Stimulated activated CD8-positive, alpha-beta memory T cell treated with anti-CD3 and anti-CD28 coated beads, Interleukin-7, amount 100 ng/mL, for 48 hours (primary cell): ENCODE measurements at places on chromosomes 7 and 10.

GRCh38 chr7:4960363-4960762, 1.4 kb upstream of the MMD2 start:
- DNase-seq, result no peak

DNA sequence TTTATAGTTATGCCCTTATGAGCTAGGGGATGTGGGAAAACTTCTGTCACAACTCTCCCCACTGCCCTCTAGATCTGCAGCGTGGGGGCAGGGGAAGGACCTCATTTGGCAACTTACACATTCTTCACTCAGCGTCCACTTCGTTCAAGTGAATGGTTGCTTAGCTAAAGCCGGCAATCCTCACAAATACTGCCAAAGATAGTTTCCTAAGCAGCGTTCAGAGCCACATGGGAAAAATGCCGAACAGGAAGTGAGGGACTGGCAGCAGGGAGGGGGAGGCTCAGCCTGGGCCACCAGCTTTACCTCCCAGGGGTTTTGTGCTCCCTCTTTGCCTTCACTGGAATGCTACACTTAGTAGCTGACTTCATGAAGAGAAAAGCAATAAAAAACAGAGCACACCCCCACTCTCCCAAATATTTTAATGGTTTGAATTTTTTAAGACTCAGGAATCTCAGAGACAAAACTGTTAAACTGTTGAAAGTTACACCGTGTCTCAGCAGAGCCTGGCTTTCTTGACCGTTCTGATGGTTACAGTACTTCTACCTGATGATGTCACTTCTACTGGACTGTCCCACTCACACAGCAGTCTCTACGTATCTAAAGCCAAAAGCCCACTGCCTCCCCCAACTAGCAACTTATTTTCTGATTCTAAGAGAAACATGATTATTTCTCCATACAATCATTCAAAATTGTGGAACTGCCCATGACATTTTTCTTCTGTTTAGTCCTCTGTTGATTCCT, 10.4 kb downstream of the GRM3 start:
- DNase-seq, result no peak

DNA sequence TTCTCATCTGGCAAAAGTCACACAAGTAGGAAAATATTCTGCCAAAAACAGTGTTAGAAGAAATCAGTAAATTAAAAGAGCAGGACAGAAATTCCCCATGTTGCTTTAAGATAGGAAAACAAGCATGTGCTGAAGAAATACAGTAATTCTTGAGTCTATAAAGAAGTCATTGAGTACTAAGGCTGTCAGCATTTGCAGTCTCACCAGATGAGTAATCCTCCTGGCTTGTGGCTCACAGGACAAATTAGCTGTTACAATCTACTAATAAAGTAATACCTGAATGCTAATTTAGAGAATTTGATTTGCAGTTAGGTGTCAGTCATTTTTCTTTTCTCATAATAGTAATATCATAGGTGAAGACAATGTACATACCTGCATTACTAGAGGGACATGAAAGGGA, 1158.9 kb upstream of the CELF2 start:
- no peak for DNase-seq

- DNase-seq, result no peak
Measured at GRCh38 chr7:49631960-49632359, 141.5 kb upstream of the VWC2 start.

GRCh38 chr10:62511238-62511637, 137.1 kb downstream of the ZNF365 start:
- DNase-seq, result no peak

DNA sequence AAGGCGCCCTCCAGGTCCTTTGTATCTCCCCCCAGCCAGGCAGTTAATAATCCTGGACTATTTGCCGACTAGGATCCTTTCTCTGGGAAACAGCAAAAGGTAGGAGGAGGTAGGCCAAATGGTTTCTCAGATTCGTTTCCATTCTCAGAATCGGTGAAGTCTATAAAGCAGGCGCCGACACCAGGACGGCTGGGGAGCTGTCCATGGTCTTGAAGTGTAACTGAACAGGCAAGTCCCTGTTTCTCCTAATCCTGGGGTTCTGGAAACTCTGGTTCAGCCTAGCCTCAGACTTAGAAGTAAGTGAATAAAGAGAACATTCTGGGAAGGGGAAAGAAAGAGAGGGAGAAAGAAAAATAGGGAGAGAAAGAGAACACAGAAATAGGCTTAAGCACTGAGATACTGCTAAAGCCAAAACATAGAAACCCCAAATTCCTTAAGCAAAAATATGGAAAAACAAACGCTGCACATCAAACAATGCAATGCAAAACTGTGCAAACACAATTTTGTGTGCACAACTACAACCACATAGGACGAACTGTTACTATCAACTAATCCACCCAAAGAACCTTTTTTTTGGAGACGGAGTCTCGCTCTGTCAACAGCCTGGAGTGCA, 11.1 kb upstream of the INA start:
- peak; percentile 16 for DNase-seq

DNA sequence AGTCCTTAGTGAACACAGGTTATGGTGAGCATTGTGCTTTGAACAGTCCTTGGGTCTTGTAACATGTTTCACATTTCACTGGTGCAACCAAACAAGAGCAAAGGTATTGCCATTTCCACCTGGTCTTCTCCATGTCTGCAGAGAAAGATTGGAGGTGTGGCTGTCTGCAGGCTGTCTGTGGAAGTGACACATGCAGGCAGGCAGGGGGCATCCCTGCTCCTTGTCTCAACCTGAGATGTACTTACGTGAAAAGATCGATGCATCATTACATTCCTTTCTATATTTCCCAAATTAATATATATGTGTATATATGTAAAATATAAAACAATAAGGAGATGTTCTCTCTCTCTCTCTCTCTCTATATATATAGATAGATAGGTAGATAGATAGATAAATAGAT, 54.3 kb downstream of the LRRC18 start:
- DNase-seq, result no peak

DNA sequence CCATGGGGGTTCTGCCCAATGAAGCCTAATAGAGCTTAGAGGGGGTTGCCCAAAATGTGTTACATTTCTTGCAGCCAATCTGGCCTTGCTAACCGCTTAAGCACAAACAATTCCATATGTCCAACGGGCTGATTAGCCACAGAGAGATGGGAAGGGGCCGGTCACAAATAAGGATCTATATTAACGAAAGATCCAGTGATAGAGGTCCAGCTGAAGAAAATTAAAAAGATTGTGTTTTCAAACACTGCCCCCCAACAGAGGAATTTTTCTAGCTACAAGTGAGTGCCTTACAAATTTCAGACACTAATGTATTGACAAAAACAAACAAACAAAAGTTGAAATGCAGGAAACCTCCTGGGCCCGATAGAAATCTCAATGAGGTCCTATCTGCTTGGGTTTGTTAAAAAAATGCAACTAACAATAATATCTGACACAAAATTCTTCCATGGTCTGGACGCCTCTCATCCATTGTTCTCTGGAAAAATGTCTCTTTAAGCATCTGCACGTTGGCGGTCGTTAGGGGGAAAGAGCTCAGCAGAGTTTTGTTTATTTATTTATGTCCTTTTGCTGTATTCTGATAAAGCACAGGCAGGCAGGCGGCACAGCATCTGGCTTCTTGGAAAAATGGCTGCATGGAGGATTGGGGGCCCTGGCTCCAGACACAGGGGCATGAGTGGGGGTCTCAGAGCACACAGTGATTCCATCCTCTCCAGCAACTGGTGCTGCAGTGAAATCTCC, 402.0 kb downstream of the RPS24 start:
- no peak for DNase-seq

DNA sequence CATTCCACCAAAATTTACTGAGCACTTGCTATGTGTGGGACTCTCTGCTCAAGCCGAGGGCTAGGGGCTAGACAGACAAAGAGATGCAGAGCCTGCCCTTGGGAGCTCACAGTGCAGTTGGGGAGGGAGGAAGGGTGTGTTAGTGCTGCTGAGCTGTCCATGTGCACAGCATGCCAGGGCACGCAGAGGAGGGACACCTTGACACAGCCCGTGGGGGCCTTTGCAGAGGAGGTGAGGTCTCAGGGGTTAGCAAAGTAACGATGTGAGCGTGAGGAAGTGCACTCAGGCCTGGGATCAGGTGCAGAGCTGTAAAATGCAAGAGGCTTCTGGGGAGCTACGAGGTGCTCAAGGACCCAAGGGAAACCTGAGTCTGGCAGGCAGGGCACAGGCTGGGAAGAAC, 16.3 kb downstream of the PRKCQ start:
- DNase-seq, result no peak

DNA sequence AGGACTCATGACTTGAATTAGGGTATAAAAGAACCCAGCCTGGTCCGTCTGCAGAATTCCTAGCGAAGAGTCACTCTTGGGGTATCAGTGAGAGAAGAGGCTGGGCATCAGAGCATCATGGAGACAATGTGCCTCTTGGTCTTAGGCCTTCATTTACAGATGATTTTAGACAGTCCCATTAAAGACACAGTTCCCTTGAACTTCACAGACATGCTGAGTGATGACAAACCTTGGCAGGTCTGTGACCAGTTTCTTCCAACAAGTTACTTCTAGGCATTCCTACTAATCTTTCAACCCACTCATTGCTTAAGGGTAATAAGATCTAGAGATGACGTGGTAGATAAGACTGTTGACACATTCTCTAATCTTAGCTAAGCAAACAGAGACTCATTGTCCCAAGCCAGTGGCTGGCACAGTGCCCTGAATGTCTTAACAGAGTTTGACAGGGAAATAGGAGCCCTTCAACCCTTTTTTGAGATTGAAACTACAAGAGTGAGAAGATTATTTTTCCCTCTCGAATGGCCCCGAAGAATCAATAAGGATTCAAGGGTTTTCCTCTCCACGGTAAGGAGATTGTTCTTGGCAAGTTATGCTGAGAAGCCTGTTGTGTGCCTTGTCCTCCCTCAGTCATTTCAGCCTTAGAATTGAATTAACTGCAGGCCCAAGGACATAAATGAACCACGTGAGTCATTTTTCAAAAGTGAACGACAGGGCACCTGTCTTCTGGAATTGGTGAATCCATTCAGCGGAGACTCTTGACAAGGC, 281.1 kb downstream of the CCDC3 start:
- DNase-seq, result peak; percentile 54

DNA sequence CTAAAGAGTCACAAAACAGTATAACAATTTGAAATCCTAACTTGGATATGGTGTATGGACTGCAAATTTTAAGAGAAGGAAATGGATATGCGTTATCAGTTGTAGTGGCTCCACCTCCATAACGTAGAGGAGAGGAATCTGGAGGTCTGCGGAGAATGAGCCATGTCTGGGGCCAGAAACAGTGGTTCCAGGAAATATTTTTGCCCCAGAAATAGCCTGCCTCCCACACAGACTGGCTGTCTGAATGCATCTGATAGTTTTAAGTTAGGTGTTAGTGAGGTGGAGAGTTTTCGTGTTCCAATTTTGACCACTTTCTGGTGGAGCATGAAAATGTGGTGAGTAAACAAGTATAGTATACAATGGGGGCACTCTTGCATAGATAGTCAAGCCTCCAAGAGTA, 1.6 kb downstream of the PHTF2 start:
- DNase-seq, result no peak

GRCh38 chr10:18164093-18164492, 23.9 kb downstream of the CACNB2 start:
- DNase-seq, result no peak

DNA sequence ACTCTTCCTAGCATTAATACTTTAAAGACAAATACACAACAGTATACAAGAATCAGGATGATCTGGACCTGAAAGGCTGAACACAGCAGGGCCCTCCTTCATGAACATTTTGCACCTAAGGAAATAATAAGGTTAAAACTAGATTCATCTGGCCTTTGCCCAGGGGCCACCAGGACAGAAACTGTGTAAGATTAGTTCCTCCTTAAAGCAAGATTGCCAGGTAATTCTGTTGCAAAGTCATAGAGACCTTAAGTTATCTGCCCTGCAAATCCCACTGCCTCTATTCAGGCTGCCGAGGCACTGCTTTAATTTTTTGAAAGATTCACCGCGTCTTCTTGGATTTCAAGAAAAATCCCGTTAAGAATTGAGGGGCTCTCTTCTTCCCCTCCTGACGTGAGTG, 1.6 kb upstream of the KIAA1217 start:
- no peak for DNase-seq

- DNase-seq, result no peak
Measured at GRCh38 chr10:83179371-83179770, 959.9 kb upstream of the GHITM start.

- DNase-seq, result no peak
Measured at GRCh38 chr10:98795467-98795866, 348.7 kb upstream of the HPS1 start.

GRCh38 chr7:38563741-38564140, 67.4 kb downstream of the AMPH start:
- no peak for DNase-seq

DNA sequence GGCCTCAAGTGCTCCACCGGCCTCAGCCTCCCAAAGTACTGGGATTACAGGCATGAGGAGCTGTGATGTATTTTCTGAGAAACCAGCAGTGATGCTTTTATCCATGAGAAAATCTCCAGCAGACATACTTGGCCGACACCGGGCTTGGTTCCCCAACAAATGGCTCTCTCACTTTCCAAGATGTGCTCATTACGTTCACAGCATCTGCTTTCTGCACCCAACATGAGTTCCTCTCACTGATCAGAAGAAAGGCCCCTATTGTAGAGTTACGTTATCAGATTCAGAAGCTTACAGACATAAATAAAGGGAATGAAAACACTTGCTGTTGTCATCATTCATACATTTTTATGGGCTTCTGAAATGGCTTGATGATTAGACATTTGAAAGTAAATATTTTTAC, 95.0 kb downstream of the CALD1 start:
- no peak for DNase-seq

DNA sequence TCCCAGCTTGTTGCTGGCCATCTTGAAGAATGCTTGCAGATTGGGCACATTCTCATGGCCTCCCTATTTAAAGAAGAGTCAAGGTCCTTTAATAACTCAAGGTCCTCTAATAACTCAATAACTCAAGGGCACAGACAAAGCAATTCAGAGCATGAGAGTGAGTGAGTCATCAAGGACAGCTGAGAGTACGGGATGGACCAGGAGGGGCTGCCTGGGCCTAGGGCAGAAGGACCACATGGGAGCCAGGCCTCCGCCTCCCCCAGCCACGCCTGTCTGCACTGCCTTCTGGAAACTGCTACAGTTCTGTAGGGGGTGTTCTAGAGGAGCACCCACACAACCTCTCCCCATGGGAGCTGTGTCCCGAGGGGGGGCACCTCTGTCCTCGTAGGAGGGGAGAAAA, 48.9 kb downstream of the ZNF503 start:
- DNase-seq, result no peak

- DNase-seq, result no peak
Measured at GRCh38 chr7:25132430-25132829, 7.4 kb upstream of the CYCS start.

GRCh38 chr7:716636-717035, 9.9 kb upstream of the DNAAF5 start:
- no peak for DNase-seq

GRCh38 chr10:94407668-94408067, 5.3 kb downstream of the TBC1D12 start:
- DNase-seq, result no peak

- DNase-seq, result no peak
Measured at GRCh38 chr10:78626471-78626870, 442.3 kb upstream of the ZMIZ1 start.

- no peak for DNase-seq
Measured at GRCh38 chr7:30760514-30761213, 8.7 kb downstream of the INMT start.
